ENCODE measurements at places on chromosomes 4 and X. TPM values are rescaled to one million over a fixed set of nuclear protein-coding genes. Genes with fewer than 3 reads are reported as not detected.

DNA sequence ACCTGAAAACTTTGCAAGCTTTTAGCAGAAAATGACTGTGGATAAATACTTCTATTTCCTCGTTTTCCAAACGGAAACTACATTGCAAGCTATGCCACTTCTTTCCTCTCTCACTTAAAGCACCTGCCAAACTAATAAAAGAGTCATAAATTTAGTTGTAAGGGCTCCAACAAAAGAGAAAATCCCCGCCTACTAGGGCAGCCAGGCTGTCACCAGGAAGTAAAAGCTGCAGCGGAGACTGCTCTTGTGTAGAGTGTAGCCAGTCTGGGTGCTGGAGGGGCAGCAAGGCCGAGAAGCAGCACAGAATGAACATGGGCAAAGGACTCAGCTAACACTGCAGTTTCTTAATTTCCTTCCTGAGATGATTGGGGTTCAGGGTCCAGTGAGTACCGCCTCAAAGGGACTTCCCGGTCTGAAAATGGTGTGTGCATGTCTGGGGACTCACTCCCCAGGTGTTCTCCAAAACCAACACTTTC, 89.3 kb upstream of the MAML3 start:
- H3K4me3 ChIP-seq: no peak overlapping the region
- peak overlapping the region; percentile 64 for H3K27ac ChIP-seq
- peak; percentile 80 for DNase-seq
- H3K27me3 ChIP-seq: no peaks in the 10 kb centered on the region
- no peaks in the 10 kb centered on the region for H3K36me3 ChIP-seq

EGFL6 gene
- not detected for total RNA-seq

DNA sequence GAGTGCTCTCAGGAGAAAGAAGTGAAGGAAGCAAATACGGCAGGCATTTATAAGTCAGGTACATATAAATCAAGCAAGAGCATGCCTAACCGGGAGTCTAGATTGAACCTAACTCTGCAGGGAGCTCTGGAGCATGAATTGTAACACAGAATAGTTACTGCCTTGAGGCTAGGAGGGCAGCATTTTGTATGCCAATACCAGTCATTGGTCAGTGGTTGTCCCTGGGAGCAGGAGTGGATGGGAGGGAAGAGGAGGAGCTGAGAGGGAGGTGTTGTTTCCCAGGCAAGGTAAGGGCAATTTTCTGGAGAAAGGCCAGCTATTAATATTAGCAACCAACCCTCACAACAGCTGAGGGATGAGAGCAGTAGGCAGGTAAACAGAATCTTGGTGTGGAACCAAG, 224.7 kb upstream of the DCAF8L1 start:
- H3K4me1 ChIP-seq: no peaks in the 10 kb centered on the region
- DNase-seq: no peak
- H3K36me3 ChIP-seq: no peaks in the 10 kb centered on the region

- H3K27me3 ChIP-seq: no peaks in the 10 kb centered on the region
- no peak overlapping the region for H3K4me3 ChIP-seq
- H3K4me1 ChIP-seq: no peaks in the 10 kb centered on the region
- H3K36me3 ChIP-seq: no peaks in the 10 kb centered on the region
- no peak overlapping the region for H3K27ac ChIP-seq
Observed at GRCh38 chr4:173556398-173557131, 26.5 kb upstream of the HAND2 start.

DNA sequence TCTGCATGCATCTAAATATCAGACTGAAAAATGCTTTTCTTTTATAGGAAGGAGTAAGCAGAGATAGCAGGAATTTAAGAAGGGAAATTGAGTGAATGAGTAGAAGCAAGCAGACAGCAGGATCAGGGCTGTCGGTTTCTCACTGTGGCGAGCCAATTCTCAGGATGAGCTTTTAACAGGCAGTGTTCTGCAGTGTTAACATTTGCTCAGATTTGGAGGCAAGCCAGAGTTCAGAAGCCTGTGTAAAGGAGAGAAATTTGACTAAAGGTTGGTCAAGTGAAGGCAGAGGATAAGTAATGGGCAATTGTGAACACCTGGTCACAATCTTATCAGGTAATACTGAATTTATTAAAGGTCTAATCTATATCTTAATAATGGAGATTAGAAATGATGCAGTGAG, 133.3 kb upstream of the MAGEB16 start:
- H3K36me3 ChIP-seq: no peaks in the 10 kb centered on the region
- no peaks in the 10 kb centered on the region for H3K4me1 ChIP-seq
- H3K27me3 ChIP-seq: no peaks in the 10 kb centered on the region
- no peak for DNase-seq
- no peak overlapping the region for H3K27ac ChIP-seq

VSIG4 gene
- total RNA-seq: 113 TPM

GRCh38 chr4:174607792-174608191, 85.5 kb upstream of the HPGD start:
- H3K27me3 ChIP-seq: no peaks in the 10 kb centered on the region
- no peaks in the 10 kb centered on the region for H3K36me3 ChIP-seq
- no peak for DNase-seq
- no peak overlapping the region for H3K27ac ChIP-seq
- no peaks in the 10 kb centered on the region for H3K4me1 ChIP-seq
- no peak overlapping the region for H3K4me3 ChIP-seq

- H3K36me3 ChIP-seq: no peaks in the 10 kb centered on the region
- H3K27ac ChIP-seq: no peak overlapping the region
- H3K4me3 ChIP-seq: no peak overlapping the region
- peaks cover 5% of the 10 kb centered on the region for H3K4me1 ChIP-seq
- H3K27me3 ChIP-seq: no peaks in the 10 kb centered on the region
- no peak for DNase-seq
Observed at GRCh38 chr4:48223633-48224295, 45.9 kb downstream of the TEC start.

- peak overlapping the region; percentile 30 for H3K4me3 ChIP-seq
- H3K27me3 ChIP-seq: no peaks in the 10 kb centered on the region
- H3K4me1 ChIP-seq: no peaks in the 10 kb centered on the region
- DNase-seq: peak; percentile 95
Observed at GRCh38 chrX:102659790-102660757, 8.8 kb downstream of the GPRASP1 start.

HMX1 gene
- total RNA-seq: not detected

DNA sequence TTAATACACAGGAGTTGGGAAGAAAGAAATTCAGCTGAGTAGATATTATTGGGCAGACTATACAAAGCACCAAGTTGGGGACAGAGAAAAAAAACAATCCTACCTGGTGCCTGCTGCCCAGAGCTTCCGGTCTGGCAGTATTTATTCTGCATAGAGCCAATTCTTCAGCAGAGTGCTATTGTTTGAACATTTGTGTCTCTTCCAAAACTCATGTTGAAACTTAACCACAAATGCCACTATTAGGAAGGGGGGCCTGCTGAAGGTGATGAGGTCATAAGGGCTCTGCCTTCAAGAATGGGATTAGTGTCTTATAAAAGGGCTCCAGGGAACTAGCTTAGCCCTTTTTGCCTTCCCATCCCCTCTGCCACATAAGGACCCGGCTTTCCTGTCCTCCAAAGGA, 136.2 kb downstream of the EVC2 start:
- H3K36me3 ChIP-seq: no peaks in the 10 kb centered on the region
- DNase-seq: no peak
- no peaks in the 10 kb centered on the region for H3K4me1 ChIP-seq
- H3K27ac ChIP-seq: no peak overlapping the region
- no peaks in the 10 kb centered on the region for H3K27me3 ChIP-seq

DNA sequence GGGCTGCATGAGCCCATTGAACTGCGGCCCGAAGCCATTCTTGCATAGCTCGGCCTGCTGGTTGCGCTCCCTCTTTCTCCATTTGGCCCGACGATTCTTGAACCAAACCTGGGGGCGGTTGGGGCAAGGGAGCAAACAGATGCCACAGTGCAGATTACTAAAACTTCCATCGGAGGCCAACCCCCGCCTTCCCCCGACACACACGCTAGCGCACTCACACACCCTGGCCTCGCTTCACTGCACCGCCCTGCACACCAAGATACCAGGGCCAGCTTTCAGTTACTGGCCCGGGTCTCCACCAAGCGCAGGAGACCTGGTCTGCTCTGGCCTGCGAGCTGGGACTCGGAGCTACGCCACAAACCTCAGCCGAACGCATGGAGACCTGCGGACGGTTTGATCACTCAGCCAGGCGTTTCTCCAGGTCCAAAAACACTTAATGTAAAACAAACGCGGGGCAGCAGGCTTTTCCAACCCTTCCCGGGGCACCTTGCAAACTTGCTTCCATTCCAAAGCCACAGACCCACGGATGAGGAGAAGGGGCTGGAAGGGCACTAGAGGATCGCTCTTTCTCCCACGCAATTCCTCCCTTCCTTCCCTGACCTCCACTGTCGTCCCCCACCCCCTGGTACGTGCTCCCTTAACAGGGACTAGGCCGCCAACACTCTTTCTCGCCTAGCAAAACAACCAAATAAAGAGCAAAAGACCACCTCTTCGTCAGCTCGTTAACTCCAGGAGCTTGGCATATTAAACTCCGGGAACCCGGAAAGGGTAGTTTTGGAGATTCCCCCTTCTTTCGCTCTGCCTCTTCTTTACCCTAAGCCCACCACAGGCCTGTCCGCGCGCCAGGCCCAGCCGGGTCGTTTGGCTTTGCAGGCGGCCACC, 4.1 kb downstream of the PITX2 start:
- H3K4me3 ChIP-seq: no peak overlapping the region
- peaks cover 100% of the 10 kb centered on the region for H3K27me3 ChIP-seq
- peaks cover 44% of the 10 kb centered on the region for H3K4me1 ChIP-seq

GRCh38 chr4:15751153-15751552, 27.0 kb upstream of the CD38 start:
- no peak for DNase-seq
- no peak overlapping the region for H3K4me3 ChIP-seq
- peaks cover 32% of the 10 kb centered on the region for H3K4me1 ChIP-seq
- H3K27ac ChIP-seq: no peak overlapping the region
- no peaks in the 10 kb centered on the region for H3K27me3 ChIP-seq

POF1B gene
- 9.6 TPM for total RNA-seq

RBM41 gene
- total RNA-seq: 19.0 TPM

DNA sequence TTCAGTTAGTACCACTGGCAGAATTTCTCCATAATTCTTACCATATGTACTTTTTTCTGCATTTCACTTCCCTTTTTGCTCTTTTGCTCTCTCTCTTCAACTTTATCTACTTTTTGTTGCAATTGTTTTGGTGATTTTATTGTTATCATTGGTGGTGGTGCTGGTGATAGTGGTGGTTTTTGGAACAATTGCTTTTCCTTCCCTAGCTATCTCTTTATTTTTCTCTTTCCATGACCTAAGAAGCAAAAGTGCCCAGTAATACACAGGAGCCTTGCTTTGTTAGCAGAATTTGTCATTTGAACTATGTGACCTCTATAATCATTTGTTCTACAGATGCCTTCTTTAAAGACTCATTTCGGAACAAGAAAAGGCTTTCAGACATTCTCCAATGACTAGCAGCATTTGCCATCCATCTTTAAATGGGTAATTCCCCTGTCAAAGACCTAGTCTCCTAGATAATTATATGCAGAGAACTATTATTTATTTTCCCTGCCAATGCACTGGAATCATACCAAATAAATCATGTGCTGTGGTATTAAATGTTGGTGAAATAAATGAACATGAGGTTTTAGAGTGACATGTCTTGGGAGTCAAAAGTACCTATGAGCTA, 154.5 kb downstream of the GASK1B start:
- no peak overlapping the region for H3K4me3 ChIP-seq
- no peaks in the 10 kb centered on the region for H3K27me3 ChIP-seq
- H3K4me1 ChIP-seq: no peaks in the 10 kb centered on the region
- no peak overlapping the region for H3K27ac ChIP-seq

DNA sequence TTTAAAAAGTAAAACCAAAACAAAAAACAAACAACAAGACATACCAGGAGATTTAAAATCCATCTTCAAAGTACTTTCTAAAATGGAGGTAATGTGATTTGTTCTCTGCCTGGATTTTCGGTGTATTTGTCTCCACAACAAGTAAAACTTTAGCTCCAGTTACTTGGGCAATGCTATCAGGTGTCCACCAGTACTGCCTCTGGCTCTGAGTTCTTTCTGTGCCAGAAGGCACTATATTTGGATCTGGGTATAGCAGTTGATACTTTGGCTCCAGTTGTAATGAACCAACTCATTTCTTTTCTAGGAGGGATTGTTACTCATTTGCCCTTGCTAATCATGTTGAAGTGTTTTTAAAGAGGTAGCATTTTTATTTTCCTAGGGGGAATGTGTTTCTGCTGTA, 9.5 kb upstream of the PDLIM5 start:
- H3K4me1 ChIP-seq: no peaks in the 10 kb centered on the region
- no peaks in the 10 kb centered on the region for H3K27me3 ChIP-seq
- no peaks in the 10 kb centered on the region for H3K36me3 ChIP-seq
- H3K27ac ChIP-seq: no peak overlapping the region

DNA sequence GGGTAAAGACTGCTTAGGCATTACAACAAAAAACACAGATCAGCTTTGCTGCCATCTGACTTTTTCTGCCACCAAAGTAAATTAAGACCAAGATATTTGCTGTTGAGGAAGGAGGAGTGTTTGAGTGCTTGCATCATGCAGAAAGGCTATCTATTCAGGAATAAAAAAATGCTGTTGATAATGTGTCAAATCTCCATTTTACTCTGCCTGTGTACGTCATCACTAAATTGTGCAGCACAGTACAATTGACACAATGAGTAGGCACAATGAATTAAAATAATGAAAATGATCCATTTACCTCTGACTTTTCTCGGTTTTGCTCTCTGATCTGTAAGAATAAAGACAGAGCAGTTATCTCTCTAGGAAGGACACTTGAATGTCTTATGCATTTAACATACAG, 56.3 kb downstream of the NKX6-1 start:
- no peak overlapping the region for H3K4me3 ChIP-seq
- H3K27me3 ChIP-seq: no peaks in the 10 kb centered on the region
- no peak overlapping the region for H3K27ac ChIP-seq
- no peak for DNase-seq
- H3K36me3 ChIP-seq: no peaks in the 10 kb centered on the region

DNA sequence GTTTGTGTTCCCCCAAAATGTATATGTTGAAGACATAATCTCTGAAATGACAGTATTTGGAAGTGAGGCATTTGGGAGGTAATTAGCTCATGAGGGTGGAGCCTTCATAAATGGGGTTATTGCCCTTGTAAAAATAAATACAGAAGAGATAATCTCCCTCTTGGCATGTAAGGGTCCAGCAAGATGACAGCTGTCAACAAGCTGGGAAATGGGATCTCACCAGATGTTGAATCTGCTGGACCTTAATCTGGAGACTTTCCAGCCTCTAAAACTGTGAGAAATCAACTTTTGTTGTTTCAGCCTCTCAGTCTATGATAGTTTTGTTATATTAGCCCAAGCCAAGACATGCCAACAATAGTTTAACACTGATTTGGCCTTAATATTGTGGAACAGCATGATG, 438.2 kb upstream of the PCDH7 start:
- no peaks in the 10 kb centered on the region for H3K36me3 ChIP-seq
- no peak overlapping the region for H3K4me3 ChIP-seq
- no peak for DNase-seq
- no peak overlapping the region for H3K27ac ChIP-seq

DNA sequence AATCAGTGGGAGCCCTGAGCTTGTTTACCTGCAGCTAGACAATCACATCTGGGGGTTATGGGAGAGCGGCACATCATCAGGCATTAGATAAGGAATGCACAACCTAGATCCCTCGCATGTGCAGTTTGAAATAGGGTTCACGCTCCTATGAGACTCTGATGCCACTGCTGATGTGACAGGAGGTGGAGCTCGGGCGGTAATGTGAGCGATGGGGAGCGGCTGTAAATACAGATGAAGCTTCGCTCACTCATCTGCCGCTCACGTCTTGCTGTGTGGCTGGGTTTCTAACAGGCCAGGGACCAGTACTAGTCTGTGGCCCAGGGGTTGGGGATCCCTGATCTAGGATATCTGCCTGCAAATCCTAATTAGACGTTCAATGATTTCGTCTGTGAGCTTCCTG, 90.3 kb downstream of the CRMP1 start:
- no peaks in the 10 kb centered on the region for H3K27me3 ChIP-seq
- H3K4me3 ChIP-seq: no peak overlapping the region
- H3K27ac ChIP-seq: no peak overlapping the region
- no peaks in the 10 kb centered on the region for H3K36me3 ChIP-seq
- H3K4me1 ChIP-seq: no peaks in the 10 kb centered on the region
- peak; percentile 15 for DNase-seq
